ENCODE measurements at places on chromosomes 12 and 14.
A peak's percentile ranks its signal among the peaks of the same experiment; 100 is the strongest.

GRCh38 chr12:88468581-88468980 lies 111.7 kb downstream of the KITLG start:
- DNase-seq, result no peak

GRCh38 chr12:74899031-74899829 lies 310.4 kb downstream of the KCNC2 start:
- DNase-seq, result no peak

DNA sequence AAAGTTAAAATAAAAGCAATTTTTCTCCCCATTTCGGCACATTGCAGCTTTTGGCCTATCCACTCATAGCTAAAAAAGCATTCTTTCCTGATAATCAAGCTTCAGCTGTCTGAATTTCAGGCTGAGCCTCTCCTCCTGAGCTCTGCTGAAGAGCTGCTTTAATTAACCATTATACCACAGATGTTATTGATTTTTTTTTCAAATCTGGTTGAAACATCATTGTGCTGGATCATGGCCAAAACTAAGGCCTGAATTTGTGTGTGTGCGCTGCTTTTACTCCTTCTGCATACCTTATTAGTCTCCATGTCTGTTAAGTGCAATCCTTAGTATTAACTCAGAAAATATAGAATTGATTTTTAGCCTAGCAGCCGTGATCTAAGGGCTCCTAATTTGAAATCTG lies 52.3 kb downstream of the MBIP start:
- no peak for DNase-seq

DNA sequence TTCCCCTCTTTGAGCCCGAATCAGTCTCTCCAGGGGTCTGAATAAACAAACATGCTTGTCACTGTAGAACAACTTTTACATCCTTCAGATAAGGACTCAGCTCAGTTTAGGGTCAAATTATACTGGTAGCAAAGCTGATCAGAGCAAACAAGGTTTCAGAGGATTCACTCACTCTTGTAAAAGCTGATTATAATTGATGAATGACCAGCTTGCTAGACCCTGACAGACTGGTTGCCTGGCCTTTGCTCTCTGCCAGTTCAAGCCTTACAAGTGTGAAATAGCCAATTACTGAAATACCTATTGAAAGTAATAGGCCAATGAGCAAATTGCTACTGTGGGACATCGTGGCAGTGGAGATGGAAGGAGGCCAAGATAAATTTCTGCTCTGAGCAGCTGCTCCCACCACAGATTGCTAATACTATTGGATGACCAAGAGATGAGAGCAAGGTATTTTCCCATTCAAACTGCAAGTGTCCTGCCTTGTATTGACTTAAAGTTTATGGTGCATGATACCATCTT lies 177.6 kb downstream of the PDZRN4 start:
- peak; percentile 8 for DNase-seq

GRCh38 chr14:68789821-68790643 lies 2.8 kb downstream of the ZFP36L1 start:
- peak; percentile 17 for DNase-seq

DNA sequence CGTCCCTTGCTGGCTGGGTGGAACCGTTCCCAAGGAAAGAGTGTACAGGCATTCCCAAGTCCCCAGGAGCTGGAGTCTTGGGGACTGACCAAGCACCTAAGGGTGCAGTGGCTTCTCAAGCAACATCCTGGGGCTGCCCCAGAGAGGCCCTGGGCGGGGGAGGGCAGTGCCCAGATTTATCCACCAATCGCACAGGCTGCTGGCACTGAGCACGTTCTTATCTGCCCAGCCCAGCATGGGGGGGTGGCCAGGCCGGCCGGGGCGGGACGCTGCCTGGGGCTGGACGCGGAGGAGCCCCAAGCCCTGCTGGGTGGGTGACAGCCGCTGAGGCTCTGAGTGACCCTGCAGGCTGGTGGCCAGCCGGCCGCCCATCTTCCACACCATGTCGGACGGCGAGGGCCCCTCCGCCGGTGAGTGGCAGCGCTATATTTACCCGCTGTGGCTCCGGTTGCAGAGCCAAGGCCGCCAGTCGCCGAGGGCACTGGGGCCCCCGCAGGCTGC lies 53.4 kb downstream of the CYP46A1 start:
- DNase-seq, result peak; percentile 79

- peak; percentile 23 for DNase-seq
These were observed 251.0 kb upstream of the FOXG1 start for GRCh38 chr14:28515571-28515970.

- DNase-seq, result no peak
These were observed 23.6 kb downstream of the TMEM30B start for GRCh38 chr14:61257469-61258057.
